ENCODE measurements at places on chromosomes 6 and 20.

DNA sequence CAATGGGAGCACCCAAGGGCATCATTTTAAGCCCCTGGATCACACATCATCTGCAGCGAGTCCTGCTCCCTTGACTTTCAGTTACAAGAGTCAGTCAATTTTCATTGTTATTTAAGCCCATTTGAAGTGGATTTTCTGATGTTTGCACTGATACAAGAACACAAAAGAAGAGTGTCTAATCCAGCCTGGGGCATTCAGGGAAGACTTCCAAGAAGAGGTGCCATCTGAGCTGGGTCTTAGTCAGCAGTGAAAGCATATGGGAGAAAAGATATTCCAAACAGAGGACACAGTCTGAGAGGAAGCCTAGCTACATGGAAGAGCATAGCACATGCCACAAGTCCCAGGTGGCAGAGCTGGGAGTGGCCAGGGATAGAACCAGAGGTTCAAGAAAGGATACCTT, 10.4 kb upstream of the FOXP4 start:
- no peak for DNase-seq

DNA sequence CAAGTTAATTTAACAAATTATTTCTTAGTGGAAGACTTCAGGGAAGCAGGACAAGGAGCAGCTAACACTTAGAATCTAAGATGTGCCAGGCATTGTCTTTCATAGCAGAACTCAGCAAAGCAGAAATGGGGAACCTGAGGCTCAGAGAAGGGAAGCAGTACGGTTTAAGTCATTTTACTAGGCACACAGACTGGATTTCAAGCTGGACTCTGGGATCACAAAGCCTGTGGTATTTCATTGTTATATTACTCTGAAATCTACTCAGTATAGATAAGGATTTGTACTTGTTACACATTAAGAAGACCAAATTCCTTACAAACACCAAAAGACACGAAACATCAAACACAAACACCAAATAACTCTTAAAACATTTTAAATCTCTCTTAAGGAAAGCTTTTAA, 199.6 kb downstream of the ISM1 start:
- DNase-seq = no peak

GRCh38 chr6:108766886-108767285, 81.3 kb upstream of the ARMC2 start:
- no peak for DNase-seq

DNA sequence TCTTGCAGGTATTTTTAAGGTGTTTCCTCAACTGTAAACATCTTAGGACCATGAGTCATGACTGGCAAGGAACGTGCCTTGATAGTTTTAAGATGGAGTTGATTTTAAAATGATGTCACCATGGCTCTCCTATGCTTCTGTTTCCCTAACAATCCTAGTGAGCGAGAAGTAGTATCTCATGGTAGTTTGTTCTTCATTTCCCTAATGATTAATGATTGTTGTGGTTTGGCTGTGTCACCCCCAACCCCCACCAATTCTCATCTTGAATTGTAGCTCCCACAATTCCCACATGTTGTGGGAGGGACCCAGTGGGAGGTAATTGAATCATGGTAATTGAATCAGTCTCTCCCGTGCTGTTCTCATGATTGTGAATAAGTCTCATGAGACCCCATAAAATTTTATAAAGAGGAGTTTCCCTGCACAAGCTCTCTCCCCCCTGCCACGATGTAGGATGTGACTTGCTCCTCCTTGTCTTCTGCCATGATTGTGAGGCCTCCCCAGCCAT, 16.8 kb upstream of the BNIP5 start:
- no peak for DNase-seq

DNA sequence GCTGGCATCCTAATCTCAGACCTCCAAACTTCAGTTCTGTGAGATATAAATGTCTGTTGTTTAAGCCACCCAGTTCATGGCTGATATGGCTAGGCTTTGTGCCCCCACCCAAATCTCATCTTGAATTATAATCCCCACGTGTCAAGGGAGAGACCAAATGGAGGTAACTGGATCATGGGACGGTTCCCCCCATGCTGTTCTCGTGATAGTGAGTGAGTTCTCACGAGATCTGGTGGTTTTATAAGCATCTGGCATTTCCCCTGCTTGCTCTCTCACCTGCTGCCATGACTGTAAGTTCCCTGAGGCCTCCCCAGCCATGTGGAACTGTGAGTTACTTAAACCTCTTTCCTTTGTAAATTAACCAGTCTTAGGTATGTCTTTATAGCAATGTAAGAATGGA, 56.7 kb downstream of the KIAA0319 start:
- no peak for DNase-seq

DNA sequence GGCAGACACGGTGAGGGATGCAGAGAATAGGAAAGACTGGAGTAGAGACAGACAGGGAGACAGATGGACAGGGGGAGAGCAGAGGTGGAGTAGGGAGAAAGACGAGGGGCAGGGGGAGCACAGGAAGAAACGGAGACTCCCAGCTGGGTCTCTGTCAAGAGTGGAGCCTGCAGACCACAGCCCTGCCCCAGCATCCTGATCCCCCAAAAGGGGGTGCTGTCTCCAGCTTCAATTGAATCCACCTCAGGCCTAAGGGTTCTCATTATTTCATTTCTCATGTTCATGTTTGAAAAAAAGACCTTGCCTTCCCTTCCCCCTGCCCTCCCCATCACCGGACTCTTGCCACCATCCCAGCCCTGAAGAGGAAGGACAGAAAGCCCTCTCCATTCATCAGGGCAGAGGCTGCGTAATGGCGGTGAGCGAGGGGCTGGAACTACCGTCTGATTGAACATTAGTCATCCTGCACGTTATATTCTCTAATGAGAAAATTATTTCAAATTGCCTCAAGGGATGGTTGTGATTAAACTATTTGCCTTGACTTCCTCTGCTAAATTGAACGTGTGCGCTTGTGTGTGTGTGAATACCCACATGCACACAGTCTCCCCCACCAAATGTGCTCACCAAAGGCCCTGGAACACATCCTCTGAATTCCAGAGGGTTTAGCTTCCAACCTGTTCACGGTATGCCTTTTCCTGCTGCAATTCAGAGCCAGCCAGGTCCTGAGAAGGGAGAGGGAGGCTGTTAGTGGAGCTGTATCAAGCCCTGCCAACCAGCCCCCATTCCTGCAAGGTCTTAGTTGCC, 98.3 kb downstream of the CDC5L start:
- no peak for DNase-seq

GRCh38 chr6:25637960-25638434, 14.0 kb upstream of the SCGN start:
- no peak for DNase-seq

DNA sequence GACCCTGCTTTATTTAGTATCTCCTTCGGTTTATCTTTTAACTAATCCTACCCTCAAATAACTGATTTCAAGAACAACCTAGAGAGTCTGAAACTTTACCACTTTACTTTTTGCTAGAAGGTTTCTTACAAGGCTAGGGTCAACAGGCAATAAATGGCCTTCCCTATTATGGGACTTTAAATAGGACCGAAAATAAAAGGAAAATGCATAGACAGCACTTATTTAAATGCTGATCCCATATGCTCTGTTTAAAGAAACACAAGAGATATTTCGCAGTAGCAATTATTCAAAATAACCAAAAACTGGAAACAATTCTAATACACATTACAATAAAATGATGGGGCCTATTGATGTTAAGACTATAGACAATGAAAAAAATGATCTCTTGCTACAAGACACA, 13.7 kb downstream of the MCUR1 start:
- DNase-seq = no peak

- DNase-seq = no peak
These were observed 100.5 kb downstream of the KIF13A start for GRCh38 chr6:17886891-17887290.

GRCh38 chr6:131532580-131533039, 40.4 kb upstream of the ARG1 start:
- peak; percentile 10 for DNase-seq

- DNase-seq = no peak
These were observed 6.1 kb downstream of the GMPR start for GRCh38 chr6:16244446-16244845.

- DNase-seq = no peak
These were observed 163.8 kb downstream of the HIVEP2 start for GRCh38 chr6:142781129-142781528.
